ENCODE measurements at places on chromosomes 13 and 19.

DNA sequence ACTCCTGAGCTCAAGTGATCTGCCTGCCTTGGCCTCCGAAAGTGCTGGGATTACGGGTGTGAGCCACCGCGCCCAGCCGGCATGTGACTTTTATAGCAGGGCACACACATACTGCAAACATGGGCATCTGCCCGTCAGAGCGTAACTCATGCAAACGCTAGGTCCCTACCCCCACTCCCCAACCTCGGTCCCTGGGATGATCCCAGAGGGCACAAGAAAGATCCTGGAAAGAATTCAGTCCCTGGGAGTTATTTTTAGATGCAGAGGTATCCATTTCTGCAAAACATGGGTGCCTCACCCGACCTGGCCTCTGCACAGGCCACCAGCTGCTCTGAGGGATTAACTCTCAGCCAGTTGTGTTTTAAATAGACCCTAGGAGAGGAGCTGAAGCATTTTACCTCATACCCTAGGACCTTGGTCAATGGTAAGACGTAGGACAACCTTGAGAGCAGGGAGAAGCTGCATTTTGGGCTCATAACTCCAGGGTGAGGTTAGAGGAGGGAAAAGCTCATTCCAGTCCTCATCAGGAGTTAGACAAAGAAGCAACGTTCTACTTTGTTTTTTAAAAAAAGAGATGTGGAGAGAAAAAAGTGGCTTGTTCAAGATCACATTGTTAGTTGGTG is 10.8 kb downstream of the TMEM38A start:
- DNase-seq: no peak

GRCh38 chr13:109738298-109738746 is 48.1 kb downstream of the IRS2 start:
- DNase-seq: no peak

GRCh38 chr19:56350416-56351045 is 35.9 kb upstream of the ZSCAN5A start:
- peak; percentile 86 for DNase-seq

DNA sequence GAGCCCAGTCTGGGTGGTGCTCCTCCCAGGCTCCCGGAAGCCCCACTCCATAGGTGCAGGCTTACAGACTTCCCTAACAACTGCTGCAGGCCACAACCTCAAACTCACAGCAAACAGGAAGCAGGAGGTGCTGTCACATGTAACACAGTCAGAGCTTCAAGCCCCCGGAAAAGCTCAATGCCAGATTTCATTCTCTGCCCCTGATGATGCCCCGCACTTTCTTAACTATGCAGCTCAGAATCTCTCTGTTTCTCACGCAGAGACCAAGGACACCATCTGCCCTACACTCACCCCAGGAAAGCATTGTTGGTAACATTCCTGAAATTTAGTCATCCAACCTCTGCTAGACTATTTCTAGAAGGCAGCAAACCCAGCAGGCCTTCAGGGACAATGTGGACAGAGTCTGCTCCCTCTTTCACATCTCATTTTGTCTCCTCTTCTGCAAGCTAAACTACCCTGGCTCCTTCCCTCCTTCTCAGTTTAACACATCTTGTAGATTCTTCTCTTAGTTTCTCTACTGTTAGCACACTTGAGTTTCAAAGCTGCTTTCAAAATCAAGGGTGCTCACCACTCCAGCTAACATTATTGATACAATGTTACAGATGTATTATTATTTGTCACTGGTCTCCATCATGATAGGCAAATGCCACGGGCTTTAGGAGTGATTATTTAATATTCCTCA is 162.5 kb downstream of the KCTD12 start:
- DNase-seq: peak; percentile 53

DNA sequence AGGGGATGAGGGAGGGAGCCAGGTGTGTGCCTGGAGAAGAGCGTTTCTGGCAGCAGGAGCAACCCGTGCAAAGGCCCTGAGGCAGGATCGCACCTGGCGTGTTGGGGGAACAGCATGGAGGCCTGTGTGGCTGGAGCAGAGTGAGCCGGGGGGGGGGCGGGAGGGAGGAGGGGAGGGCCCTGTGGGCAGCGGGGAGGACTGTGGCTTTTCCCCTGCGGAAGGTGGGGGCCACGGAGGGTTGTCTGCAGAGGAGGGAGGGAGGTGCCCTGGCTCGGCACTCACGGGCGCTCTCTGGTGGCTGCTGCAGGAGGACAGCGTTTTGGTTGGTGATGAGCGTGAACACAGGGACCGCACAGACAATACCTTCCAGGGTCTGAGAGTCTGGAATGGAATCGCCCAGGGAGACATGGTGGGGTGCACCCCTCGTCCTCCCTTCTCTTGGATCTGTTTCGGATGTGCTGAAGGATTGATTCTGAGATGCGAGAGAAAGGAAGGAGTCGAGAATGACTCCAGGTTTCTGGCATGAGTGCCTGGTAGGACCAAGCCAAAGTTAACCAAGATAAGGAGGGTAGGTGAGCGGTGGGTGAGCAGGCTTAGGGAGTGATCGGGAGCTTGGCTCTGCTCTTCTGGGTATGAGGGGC is 6.5 kb downstream of the RAB11B start:
- DNase-seq: no peak

GRCh38 chr13:48506092-48506701 is 26.7 kb downstream of the RCBTB2 start:
- DNase-seq: no peak

- peak; percentile 2 for DNase-seq
Measured at GRCh38 chr19:10191347-10191746, 3.4 kb downstream of the DNMT1 start.

GRCh38 chr13:73055813-73056564 is 2.8 kb upstream of the KLF5 start:
- peak; percentile 39 for DNase-seq

DNA sequence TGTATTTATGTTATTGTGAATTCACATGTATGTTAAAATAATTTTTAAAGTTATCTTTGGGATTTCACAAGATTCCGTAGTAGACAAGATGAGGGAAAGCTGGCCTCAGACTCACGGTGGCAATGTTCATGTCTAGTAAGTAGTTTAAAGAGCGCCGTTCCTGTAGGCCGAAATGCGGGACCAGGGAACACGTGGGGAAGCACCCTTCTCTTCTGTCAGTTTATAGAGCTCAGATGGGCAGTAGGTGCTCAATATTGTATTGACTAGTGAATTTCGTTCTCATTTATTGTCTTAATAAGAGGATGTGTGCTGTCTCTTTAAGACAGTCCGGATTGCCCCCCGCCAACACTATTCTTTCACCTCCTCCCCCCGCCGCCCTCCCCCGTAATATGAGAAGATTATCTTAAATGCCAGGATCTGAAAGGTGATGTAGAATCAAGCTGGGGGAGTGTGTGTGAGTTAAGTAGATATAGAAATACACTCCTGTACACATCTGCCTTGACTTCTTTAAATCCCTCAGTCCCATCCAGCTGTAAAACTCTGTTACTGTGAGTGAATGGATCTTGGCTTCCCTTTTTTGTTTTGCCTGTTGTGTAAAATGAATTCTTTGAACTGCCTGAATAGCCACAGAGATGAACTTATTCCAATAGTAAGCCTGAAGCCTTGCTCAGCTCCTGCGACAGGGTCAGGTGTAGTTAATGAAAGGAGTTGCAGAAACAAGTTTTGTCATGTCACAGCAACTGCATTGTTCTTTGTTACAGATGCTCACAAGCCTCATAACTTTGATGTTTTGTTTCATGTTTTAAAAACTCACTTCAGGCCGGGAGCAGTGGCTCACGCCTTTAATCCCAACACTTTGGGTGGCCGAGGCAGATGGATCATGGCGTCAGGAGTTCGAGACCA is 1.3 kb downstream of the LAMP1 start:
- no peak for DNase-seq

DNA sequence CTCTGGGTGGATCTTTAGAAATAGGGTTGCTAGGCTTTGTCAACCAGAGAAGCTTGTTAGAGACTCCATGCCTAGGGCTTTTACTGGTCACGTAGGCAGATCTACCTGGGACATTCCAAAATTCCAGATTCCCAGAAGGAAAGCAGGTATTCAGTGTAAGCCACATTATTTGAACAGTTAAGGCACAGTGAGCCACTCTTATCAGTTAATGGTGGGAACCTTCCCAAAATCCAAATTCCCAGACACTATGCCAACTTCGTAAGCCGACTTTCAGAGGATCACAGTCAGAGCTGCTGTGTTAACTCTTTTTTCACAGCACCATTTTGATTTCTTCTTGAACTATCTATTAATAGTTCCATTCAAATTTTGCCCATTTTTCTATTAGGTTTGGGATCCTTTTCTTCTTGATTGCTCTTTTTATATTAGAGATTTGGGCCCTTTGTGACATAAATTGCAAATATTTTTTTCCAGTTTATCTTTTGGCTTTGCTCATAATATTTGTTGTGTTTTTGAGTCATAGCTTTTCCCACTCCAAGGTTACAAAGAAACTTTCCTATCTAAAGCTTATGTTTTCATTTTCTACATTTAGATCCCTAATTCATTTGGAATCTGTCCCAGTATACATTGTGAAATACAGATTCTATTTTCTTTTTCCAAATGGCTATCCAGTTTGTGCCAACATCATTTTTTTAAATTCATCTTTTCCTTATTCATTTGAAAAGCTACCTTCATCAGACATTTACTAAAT is 77.3 kb downstream of the DHRS12 start:
- peak; percentile 9 for DNase-seq

GRCh38 chr13:76645632-76646031 is 240.6 kb downstream of the KCTD12 start:
- DNase-seq: no peak

DNA sequence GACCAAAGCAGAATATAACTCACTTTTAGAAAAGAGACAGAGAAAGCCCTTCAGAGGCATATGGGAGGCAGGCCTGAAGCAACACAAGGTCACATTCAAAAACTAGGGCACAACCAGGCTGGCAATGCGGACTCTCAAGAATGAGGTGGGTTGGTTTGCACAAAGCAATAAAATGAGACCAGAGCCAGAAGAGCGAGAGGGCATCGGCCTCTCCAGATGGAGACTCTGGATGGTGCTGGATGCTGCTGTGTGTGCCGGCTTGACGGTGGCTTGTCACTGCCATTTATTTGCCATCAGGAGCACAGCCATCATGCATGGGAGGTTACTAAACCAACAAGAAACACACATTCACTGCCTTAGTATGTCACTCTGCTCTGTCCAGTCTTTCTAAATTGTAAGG is 649.4 kb downstream of the DIAPH3 start:
- no peak for DNase-seq

DNA sequence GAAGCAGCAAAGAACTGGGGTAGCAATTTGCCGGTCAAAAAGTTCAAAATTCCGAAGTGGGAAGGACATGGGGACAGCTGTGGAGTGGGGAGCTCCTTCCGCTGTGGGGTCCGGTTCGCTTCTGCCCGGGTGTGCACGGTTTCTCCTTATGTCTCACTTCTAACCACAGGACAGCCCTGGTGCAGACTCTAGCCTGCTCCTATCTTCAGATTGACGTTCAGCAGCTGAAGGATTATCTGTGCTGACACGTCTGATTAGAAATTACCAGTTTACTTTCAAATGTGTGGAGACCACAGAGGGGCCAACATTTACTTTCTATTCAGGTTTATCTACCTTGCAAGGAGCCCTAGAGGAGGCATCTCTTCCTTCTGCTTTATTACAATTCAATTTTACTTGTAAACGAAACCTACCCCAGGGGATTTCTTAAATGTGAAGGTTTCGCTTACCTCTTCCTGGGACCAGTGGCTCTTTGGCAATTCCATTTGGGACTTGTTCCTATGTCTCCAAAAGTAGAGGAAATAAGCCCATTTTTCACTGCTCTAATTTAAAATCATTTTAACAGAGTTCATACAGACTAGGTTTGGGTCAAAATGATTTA is 27.3 kb downstream of the LHFPL6 start:
- DNase-seq: no peak

GRCh38 chr19:45883881-45884681 is 1.9 kb downstream of the IRF2BP1 start:
- DNase-seq: no peak

GRCh38 chr13:93326234-93326811 is 99.7 kb downstream of the GPC6 start:
- no peak for DNase-seq

- peak; percentile 39 for DNase-seq
Measured at GRCh38 chr13:44104197-44104490, 224.4 kb downstream of the LACC1 start.

DNA sequence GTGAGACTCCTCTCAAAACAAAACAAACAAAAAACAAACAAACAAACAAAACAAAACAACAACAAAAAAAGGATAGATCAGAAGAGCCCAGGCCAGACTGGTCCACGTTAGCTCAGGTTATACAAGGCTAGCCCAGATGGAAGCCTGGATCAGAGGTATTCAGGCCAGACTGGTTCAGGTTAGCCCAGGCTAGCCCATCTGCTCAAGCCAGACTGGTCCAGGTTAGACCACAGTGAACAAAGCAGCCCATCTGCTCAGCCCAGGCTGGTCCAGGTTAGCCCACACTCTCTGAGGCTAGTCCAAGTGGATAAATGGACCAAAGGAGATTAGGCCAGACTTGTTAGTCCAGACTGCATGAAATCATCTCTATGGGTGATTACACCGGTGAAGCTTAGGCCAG is 41.2 kb downstream of the CCL25 start:
- no peak for DNase-seq

DNA sequence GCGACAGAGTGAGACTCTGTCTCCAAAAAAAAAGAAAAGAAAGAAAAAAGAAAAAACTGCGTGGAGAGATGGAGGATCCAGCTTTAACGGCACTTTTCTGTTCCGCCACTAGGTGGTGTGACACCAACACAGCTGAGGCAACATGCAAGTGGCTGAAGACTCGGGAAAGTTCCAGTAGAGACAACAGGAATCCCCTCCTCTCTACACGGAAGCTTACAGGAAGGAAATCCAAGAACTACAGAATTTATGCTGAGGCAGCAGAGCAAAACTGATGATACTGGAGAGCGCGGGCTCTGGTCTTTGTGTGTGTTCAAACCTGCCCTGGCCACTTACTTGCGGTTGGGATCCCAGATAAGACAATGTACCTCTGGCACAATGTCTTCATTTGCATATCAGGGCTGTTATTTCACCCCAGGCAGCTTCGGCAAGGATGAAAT is 9.9 kb downstream of the RANBP3 start:
- DNase-seq: peak; percentile 85

GRCh38 chr13:45401314-45401713 is 16.9 kb downstream of the SLC25A30 start:
- no peak for DNase-seq

DNA sequence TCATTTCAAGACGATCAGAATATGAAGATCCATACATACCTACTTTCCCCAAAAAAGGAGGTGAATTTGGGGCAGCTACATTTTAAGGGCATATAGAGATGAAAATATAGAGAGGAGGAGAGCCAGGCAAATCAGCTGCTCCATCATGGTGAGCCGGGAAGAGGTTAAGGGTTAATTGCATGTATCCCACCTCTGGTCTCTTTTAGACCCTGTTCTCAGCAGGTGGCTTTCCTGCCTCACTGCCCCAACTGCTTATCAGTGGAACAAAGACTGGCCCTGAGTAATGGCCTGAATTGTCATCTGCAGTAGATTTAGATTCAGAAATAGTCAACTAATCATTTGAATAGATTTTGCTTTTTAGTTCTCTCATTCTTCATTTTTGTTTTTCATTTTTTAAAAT is 206.6 kb downstream of the SPRY2 start:
- peak; percentile 56 for DNase-seq
